ENCODE measurements at places on chromosomes 7 and 10. TPM values are rescaled to one million over a fixed set of nuclear protein-coding genes. Genes with fewer than 3 reads are reported as not detected.
A peak's percentile ranks its signal among the peaks of the same experiment; 100 is the strongest.

DNA sequence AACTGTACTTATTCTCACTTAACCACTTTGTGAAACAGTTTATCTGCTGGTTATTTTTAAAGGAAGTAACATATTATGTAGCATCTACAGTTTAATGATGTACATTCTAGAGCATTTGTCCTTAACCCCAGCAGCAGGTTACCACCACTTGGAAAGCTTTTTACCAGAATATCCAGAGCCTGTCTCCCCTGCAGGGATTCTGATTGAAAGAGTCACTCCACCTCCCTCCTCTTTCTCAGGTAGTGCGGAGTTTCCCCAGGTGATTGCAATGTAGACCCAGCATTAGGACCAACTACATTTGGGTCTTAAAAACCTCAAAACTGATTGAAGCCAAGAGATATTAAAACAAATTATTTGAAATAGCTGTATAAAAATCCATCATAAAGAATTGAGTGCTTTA, 53.1 kb downstream of the NRG3 start:
- no peak for DNase-seq

DNA sequence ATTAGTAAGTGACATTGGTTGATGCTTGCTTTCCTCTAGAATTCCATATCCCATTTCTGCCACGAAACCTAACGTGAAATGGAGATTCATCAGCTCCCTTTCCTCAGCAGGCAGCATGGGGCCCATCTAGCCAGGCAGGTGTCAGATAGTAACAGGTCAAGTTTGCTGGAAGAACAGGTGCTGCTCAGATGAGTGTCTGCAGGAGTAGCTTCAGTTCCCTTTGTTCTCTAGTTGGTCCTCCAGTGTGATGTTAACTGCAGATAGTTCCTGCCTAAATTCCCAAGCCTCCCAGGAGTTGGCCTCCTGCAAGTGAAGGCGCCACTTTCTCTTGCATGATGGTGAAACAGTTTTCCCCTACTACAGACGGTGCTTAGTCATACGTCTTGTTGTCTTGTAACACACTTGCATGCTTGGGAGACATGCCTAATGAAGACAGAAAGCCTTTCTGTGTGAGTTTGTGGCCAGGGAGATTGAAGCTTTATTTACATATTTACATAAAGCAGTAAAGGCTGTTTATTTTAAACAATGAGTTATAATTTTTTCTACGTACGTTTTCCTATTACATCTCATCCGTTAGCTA, 175.4 kb downstream of the CHN2 start:
- no peak for DNase-seq

HKDC1 gene
- total RNA-seq: 3.5 TPM

GRCh38 chr10:29870522-29871044, 188.8 kb downstream of the JCAD start:
- DNase-seq: no peak

- DNase-seq: peak; percentile 88
Observed at GRCh38 chr7:140230861-140231770, 54.3 kb upstream of the KDM7A start.

- DNase-seq: peak; percentile 91
Observed at GRCh38 chr7:151018421-151019129, 5.7 kb downstream of the ATG9B start.

GRCh38 chr7:96589038-96589437, 120.6 kb downstream of the SEM1 start:
- DNase-seq: no peak

NPC1L1 gene
- total RNA-seq: not detected

NUB1 gene
- 51.7 TPM for total RNA-seq

GRCh38 chr10:119657725-119658124, 6.5 kb downstream of the BAG3 start:
- no peak for DNase-seq

- DNase-seq: no peak
Observed at GRCh38 chr7:71267734-71268469, 136.0 kb downstream of the GALNT17 start.

HMX3 gene
- not detected for total RNA-seq

DNA sequence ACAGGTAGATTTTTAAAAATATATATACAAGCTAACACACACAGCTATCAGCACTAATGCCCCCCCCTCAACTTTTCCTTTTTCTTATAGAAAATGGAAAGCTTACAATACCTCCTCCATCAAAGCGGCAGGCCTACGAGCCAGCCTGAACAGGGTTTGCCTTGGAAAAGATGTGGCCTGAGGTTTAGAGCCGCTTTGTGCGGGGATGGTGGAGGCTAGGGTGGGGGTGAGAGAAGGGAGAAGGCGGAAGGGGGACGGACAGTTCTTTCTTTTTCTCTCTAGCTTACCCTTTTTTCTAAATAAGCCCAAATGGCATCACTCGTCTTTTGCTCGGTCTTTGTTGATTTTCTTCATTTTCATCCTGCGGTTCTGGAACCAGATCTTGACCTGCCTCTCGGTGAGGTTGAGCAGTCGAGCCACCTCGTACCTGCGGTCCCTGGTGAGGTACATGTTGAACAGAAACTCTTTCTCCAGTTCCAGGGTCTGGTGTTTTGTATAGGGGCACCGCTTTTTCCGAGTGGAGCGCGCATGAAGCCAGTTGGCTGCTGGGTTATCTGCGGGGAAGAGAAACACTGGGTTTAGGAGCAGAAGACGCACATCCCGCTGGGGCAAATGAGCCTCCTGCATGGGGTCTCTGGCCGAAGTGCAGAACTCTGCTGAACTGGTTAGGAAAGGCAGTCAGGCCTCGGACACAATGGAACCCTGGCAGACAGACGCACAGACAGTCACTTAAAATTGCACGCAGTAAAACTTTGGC, 1.9 kb downstream of the HOXA9 start:
- DNase-seq: no peak

DNA sequence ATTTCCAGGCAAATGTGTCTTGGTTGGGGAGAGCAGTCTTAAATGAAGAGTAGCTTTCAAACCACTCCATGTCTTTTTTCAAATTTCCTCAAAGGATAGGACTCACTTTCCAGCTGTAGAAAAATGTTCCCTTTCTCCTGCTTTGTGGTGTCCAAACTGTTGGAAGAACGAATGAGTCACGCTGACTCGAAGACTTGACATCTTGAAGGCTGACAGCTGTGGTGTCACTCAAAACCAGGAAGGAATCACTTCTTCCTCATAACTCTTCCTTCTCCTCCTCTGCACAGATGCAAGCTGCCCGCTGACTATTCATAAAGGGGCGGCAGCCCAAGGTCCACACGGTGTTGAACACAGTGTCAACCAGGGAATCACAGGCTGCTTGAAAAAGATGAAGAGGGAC, 19.2 kb downstream of the PLA2G12B start:
- no peak for DNase-seq

NODAL gene
- not detected for total RNA-seq

FBXO24 gene
- total RNA-seq: not detected

- no peak for DNase-seq
Observed at GRCh38 chr7:140650367-140650766, 9.8 kb upstream of the DENND2A start.

DNA sequence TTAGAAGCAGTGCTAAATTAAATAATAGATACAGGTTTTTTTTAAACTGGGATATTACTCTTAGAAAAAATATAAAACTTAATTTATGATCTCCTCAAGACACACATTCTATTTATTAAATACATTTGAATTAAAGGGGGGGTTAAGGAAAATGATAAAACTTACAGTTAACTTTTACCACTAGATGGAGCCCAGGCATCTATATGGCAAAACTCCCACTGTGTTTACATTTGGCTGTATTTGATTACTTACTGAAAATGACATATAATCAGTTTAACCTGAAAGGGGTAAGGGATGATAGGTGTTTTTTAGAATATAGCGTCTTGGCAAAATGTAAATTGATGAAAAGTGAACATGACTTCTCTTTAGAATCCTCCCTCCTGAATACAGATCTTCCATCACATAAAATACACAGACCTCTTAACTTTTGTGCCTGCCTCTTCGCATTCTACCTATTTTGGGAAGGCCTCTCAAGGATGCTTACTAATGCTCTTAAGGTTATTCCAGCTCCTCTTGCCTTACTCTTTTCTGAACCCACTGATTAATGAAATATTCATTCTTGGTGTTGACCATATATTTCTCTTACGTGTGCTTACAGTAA, 235.7 kb downstream of the AGMO start:
- DNase-seq: no peak

DNA sequence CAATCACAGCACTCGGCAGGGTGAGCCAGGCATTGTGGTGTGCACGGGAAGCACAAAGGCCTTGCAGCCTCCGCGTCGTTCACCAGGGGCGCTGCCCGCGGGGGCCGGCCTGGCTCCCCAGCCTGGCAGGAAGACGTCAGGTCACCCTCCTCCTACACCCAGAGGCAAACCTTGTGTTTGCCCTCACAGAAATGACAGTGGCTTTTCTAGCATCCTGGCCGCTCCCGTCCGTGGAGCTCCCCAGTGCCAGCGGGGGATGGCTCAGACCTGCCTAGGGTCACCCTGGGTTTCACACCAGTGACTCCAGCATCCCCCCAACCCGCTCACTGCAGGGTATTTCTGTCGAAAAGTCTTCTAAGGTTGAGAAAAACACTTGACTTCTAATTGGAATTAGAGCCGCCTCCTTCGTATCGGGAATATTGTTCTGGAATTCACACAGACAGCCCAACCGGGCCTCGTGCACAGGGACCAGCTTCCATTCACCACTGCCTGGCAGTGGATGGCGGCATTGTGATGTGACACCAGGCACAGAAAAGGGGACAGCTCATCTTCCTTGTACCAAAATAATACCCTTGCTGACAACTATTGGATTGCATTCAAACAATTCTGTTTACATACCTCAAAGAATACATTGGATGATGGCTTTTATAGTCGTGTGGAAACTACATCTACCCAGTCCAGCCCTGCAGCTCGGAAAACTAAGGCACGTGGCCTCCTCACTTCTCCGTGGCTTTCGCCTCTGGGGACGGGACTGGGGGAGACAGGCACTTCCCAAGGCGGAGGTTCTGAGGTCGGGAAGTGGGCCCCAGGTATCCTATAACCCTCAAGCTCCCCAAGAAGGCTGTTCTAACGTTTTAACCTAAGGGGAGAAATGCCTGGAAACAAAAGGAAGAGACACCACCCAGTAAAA, 109.0 kb downstream of the EBF3 start:
- no peak for DNase-seq

GRCh38 chr10:110221721-110222261, 14.4 kb downstream of the MXI1 start:
- DNase-seq: peak; percentile 80

JAZF1 gene
- 11.7 TPM for total RNA-seq

DNA sequence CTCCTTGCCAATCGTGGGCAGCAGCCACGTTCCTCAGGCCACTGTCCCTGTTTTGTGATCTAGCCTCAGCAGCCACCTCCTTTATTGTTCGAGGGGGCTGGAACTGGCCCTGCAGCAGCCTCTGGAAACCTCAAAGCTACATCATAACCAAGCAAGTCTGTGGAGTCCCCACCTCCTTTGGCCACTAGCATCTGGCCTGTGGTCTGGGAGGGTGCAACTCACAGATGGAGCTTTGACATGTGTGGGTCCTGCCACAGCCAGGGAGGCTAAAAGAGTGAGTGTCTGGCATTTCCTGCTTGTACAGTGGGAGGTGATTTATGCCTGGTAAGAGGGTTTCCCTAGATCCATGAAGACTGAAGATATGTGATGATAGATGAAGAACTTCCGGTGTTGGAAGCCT, 32.3 kb upstream of the NUB1 start:
- no peak for DNase-seq

- no peak for DNase-seq
Observed at GRCh38 chr7:11127114-11127785, 153.6 kb downstream of the PHF14 start.

CYP3A7 gene
- 1.2 TPM for total RNA-seq

ZNF679 gene
- not detected for total RNA-seq

SRRM3 gene
- total RNA-seq: 0.86 TPM

- no peak for DNase-seq
Observed at GRCh38 chr10:4283846-4284610, 499.0 kb upstream of the KLF6 start.

DNA sequence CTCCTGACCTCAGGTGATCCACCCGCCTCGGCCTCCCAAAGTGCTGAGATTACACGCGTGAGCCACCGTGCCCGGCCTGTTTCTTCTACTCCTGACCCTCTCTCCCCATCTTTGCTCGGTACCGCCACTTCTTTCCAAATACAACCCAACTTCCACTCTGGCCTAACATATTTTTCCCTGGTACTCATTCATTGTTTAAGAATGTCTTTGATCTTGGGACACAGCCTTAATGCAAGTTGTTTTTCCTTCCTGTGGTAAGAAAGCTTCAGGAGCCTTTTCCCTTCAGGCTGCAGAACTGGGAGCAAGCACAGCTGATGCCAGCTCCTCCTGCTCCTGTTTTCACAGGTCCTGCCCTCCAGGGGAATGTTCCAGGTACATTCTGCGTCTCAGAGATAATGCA, 13.7 kb downstream of the CALML3 start:
- no peak for DNase-seq

DNA sequence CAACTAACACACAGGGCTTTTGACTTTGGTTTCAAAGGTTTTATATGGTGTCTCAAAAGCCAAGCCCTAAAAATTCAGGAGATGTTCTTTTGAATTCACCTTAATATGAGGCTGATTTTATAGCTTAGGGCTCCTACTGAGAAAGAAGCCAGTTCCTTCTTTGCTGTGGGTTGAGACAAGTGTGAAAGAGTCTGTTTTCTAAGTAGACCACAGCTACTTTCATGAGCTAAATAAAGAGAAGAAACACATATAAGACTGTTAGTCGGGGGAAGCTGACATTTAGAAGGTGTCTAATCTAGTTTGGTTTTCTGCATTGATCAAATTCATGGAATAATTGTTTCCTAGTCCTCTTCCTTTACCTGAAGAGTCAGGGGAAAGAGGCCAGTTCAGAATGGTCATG, 332.1 kb upstream of the CELF2 start:
- no peak for DNase-seq

- no peak for DNase-seq
Observed at GRCh38 chr7:45347804-45348203, 190.2 kb downstream of the RAMP3 start.

DNA sequence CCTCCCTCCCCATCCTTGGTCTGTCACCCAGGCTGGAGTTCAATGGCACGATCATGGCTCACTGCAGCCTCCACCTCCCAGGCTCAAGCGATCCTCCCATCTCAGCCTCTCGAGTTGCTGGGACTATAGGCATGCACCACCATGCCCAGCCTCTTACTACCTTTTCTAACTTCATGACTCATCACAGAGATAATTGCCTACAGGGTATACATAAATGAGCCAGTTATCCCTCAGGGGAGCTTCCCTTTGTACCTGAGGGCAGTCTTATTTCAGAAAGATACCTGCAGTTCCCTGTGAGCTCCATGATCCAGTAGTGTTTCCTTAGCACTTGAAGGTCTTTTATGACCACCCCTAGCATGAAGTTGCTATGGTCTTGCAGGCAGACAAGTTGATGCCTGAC, 94.2 kb upstream of the DNAJC1 start:
- DNase-seq: no peak

All from upper lobe of left lung (tissue), 6 donors.